ENCODE measurements at places on chromosomes 1 and 21.

DNA sequence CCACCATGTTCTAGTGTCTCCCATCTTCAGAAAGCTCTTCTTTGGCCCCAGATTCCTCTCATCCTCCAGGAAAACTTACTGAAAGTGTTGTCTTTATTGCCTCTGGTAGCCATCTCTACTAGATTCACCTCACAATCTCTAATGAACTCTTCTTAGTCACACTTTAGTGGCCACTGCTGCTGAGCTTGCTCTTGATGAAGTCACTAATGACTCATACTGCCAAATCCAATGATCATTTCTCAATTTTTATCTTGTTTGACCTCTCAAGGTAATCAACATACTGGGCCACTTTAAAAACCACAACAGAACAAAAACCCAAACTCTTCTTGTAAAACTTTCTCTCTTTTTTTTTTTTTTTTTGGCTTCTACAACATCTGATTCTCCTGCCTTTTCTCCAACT lies 196.4 kb downstream of the LHX8 start:
- no peak for DNase-seq

GRCh38 chr1:1182491-1183220 lies 9.0 kb downstream of the TTLL10 start:
- DNase-seq: no peak

DNA sequence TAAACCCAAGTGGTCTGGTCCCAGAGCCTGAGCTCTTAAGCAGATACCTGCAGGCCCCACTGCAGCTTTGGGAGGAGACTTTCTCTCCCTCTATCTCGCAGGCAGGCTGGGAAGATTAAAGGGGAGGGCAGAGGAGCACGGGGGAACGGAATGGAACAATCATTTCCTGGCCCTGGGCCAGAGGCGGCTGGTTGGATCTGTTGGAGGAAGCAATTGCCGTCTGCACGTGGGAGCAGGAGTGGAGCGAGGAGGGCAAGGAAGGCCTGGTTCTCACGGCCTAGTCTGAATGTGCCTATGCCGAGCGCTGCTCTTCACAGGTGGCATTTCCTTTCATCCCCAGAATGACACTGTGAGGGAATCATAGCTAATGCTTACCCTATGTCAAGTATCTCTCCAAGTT lies 23.7 kb downstream of the NKAIN1 start:
- DNase-seq: no peak

DNA sequence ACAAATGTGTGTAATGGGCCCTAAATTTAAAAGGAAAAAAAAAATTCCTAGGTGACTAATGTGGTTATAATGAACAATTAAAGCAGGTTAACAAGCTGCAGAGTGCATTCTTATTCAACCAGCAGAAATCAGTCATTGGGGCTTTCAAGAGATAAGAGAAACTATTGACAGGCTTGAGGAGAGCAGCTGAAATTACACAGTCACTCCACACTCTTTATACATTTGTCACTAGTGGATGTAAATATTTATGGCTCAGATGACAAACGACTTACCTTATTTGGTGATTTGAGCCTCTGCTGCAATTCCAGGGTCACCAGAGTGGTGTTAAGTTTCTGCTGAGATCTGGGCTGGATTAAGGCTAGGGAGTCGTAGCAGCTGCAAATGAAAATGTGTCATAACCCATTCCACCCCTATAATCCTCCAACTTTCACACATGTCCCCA lies 896.3 kb downstream of the TTLL7 start:
- DNase-seq: no peak

Measured in activated T-cell treated with anti-CD3 and anti-CD28 coated beads, Interleukin-2, amount 50 U/mL, for 72 hours (primary cell).